Effector CD8-positive, alpha-beta T cell (primary cell): ENCODE measurements at places on chromosomes 7 and 10.

DNA sequence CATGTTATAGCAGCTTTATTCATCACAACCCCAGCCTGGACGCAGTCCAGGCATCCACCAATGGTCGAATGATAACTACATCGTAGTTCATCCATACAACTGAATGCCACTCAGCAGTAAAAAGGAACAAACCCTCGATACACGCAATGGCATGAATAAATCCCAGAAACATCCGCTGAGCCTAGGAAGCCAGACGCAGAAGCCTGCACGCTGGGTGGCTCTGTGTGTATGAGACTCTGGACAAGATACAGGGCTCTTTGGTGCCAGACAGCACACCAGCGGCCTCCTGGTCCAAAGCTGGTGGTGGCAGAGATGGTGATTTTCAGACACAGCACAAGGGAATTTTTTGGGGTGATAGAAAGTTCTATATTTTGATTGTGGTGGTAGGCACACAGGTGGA is 10.0 kb upstream of the CRYGN start:
- no peak for DNase-seq

DNA sequence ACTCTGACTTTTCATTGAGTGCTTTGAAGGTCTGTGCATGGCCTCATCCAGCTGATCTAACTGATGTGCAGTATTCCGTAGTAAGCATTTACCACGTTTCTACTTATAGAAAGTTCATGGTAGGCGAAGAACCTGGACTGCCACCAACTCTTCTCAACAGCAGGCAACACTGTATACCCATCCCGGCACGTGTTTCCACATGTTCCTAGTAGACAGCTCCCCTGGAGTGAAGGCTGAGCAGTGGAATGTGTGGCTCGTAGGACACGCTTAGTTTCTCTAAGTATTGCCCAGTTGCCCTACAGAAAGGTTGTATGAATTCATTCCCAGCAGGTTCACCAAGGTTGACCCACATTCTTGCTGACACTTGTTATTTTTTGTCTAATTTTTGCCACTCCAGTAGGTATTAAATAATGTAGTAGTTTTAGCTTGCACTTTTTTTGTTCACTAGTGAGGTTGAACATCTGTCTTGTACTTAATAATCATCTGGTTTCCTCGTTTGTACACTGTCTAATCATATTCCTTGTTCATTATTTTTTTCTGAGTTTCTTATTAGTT is 15.2 kb downstream of the PROSER2 start:
- no peak for DNase-seq

DNA sequence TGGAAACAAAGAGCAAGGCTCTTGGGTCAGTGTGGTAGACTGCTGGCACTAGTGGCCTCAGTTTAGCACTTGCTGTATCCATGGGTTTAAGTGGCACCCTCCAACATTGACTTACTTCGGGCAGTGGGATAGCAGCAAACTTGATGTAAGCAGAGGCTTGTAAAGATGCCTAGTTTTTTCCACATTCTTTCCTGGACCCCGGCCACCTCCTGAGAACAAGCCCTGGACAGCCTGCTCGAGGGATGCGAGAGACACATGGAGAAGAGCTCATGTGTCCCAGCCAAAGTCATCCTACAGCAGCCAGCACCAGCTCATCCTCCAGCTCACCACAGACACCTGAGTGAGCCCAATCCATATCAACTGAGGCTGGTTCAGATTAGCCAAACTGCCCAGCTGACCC is 142.7 kb upstream of the PCBD1 start:
- no peak for DNase-seq

GRCh38 chr7:75637854-75638593 is 100.7 kb downstream of the HIP1 start:
- no peak for DNase-seq

- no peak for DNase-seq
Measured at GRCh38 chr7:121433775-121434174, 37.7 kb upstream of the FAM3C start.

DNA sequence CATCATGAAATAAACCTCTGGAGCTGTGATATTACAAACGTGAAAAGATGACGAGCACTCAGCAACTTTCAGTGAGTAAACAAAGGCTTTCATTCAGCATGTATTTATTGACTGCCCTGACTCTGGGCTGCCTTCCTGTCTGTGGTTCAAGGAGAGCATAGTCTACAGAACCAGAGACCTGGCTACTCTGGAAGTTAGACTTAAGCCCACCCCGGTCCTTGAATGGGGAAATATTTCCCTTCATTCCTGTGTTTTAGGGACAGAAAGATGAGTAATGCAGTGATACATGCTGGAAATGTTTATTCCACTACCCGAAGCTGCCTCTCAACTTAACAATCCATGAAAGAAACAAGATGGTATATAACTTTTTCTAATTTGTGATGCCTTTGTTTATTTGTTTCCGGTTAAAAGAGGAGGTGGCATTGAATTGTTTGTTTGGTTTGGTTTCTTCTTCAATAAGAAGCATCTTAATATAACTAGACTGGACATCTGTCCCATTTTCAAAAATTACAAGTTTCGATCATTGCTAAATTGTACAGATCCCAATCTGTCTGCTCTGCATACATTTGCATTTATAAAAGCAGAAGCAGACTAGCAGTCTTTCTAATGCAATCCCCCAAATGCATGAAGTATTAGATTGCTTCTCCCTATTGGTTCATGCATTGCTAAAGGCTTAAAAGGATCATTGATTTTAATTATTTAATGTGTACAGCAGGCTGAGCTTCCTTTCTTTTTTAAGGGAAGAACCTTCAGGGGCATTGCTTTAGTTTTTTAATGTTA is 57.7 kb downstream of the TRUB1 start:
- no peak for DNase-seq

DNA sequence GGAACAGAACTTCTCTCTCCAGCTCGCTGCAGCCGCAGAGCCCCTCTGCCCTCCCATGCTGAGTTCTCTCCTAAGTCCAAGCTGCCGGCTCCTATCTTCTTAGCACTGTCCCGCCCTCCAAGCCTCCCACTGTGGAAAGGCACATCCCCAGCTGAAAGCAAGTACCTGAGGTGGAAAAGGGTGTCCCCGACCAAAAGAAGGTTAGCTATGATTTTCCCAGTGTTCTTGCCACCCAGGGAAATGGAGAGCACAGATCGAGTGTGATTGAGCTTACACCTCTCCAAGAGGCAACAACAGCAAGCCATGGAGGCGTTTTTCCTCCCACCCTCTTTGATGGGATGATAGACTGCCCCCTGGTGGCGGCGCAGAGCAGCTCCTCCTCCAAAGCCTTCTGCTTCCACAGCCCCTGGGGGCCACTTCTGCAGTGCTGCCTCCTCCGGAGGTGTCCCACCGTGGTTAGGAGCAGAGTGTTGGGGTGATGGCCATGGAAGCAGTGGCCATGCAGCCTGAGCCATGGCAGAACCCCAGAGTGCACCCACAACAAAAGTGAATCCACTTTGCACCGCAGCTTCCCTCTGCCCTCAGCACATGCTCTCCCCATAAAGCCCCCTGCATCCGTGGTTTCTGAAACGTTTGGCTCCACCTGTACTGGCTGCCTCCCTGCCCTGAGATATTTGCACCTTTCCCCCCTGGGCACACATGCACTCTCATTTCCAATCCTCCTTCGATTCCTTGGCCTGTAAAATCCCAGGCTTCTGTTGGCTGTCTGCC is 143.1 kb upstream of the STK17A start:
- DNase-seq = peak; percentile 16

- DNase-seq = no peak
Measured at GRCh38 chr10:21196822-21197395, 299.8 kb upstream of the NEBL start.

DNA sequence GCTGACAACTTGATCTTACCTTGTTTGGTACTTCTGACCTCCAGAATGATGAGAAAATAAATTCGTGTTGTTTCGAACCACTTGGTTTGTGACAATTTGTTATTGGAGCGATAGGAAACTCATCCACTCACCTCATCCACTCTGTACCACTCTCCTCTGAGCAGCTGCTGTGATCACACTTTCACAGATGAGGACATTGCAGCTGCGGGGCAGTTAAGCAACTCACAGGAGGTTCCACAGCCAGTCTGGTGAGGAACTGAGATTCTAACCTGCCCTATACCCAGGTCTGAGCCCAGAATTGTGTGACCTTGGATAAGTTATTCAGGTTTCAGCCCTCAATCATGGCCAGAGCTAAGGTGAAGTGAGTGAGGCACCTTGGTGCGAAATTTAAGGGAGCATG is 35.2 kb downstream of the BTBD16 start:
- no peak for DNase-seq

- no peak for DNase-seq
Measured at GRCh38 chr7:78159545-78159944, 361.0 kb downstream of the PHTF2 start.

DNA sequence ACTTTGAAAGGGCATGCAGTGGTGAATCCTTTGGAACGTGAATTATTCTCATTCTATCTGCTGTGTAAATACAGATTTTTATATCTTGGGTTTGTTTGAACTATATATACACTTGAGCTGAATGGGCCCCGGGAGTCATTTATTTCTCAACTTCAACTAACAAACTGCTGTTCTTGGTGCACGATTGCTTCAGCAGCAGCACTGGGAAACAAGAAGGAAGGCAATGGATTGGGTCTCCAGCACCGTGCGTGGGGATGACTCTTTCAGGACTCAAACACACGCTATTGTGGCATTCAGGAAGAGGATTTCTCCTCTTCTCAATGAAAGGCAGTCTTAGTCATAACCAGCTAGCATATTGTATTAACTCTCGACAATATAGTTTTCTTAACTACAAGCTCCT is 226.0 kb upstream of the NFE2L3 start:
- no peak for DNase-seq

GRCh38 chr10:62457598-62457997 is 83.4 kb downstream of the ZNF365 start:
- DNase-seq = no peak

GRCh38 chr10:51204066-51204465 is 129.8 kb downstream of the PRKG1 start:
- DNase-seq = no peak

GRCh38 chr10:111335826-111336225 is 259.0 kb downstream of the ADRA2A start:
- DNase-seq = no peak
